ENCODE measurements at places on chromosomes 4 and X.

DNA sequence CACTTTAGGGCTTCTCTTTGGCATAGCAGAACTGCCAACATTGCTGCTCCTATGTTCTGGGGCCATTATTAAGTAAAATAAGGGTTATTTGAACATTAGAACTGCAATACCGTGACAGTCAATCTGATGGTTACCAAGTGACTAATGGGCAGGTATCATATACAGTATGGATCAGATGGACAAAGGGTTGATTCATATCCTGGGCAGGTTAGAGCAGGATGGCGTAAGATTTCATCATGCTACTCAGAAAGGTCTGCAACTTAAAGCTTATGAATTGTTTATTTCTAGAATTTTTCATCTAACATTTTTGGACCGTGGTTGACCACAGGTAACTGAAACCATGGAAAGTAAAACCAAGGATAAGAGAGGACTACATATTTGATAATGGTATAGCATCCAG lies 40.9 kb downstream of the BRCC3 start:
- DNase-seq, result no peak

DNA sequence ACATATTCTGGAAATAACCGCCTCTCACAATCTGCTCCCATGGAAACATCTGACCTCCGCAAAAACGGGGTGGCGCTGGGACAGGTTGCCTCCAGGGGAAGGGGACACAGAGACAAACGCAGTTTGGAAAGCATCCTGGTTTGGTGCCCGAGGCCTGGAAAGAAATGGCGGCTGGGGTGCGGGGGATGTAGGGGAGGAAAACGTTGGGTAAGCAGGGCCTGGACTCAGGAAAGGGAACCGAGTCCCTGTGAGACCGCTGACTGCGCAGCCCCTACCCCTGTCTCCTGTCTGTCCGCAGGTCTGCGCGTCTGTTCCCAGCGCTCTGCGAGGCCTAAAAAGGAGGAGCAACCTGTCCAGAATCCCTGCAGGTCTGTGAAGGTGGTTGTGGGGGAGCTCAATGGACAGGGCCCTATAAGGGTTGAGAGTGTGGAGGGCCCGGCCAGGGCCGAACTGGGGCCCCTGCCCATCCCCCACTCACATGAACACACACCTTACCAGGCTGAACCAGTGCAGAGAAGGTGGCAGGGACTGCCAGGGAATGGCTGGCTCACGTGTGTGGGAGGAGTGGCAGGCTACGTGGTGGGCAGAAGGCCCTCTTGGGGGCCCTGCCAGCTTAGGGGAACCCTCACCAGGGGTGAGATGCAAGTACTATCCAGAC lies 672 bp downstream of the TCEAL3 start:
- DNase-seq, result no peak

GRCh38 chrX:12113321-12113720 lies 25.0 kb upstream of the FRMPD4 start:
- no peak for DNase-seq

- DNase-seq, result no peak
Measured at GRCh38 chr4:177371461-177371860, 61.8 kb downstream of the NEIL3 start.

DNA sequence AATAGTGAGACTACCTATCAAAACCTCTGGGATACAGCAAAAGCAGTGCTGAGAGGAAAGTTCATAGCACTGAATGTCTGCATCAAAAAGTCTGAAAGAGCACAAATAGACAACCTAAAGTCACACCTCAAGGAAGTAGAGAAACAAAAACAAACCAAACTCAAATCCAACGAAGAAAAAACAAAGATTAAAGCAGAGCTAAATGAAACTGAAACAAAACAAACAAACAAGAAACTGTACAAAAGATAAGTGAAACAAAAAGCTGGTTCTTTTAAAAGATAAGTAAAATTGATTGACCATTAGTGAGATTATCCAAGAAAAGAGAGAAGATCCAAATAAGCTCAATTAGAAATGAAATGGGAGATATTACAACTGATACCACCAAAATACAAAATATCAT lies 378.3 kb upstream of the NDST4 start:
- no peak for DNase-seq

- DNase-seq, result no peak
Measured at GRCh38 chr4:8162625-8163024, 4.0 kb upstream of the ABLIM2 start.

GRCh38 chrX:120514236-120514635 lies 45.1 kb upstream of the LAMP2 start:
- no peak for DNase-seq

GRCh38 chr4:73844806-73845205 lies 8.3 kb upstream of the PF4V1 start:
- no peak for DNase-seq

DNA sequence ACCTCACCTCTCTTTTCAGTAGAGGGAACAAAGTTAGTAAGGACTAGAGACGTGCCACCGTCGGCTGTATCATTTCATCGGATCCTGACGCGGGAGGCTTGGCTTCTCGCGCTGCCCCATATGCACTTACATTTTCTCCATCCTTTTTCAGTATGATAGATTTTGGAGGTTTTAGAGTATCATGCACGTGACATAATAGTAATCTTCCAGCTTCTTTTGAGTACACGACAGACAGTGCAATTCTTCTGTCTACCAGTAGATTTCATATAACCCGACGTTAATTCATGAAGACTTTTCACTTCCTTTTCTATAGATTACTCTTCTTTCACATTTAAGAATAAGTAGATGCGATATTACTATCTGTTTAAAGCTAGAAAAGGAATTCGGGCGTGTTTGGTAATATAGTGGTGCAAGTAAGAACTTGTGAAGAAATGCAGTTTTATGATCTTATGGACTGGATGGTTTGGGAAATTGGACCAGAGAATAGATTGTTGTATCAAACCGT lies 1.0 kb downstream of the CDS1 start:
- DNase-seq, result no peak

- DNase-seq, result no peak
Measured at GRCh38 chrX:54891573-54891972, 29.1 kb upstream of the TRO start.

DNA sequence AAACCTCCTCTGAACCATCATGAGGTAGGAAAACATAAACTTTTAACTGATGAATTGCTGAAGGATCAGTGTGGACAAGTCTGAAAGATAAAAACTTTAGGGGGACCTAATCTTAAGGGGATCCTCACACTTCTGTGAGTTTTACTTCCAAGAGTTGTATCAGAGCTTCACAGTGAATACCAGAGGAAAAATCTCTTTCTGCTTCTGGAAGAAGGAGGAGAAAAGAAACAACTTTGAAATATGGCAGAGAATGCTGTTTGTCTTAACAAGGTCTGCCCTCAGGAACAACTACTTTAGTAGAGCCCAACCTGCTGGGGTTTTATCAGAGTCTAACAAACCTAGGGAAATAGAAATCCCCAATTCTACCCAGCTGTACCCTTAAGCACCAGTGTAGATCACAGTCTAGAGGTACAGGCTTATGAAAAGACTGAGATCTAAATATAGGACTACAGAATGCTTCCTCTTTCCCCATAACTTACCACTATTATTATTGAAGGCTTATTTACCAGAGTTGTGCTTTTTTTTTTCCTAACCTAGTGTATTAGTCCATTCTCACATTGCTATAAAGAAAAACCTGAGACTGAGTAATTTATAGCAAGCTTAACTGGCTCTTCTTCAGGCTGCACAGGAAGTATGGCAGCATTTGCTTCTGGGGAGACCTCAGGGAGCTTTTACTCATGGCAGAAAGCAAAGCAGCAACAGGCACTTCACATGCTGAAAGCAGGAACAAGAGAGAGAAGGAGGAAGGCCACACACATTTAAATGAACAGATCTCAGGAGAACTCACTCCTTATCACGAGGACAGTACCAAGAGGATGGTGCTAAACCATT lies 167.9 kb downstream of the CAMK2D start:
- no peak for DNase-seq

- no peak for DNase-seq
Measured at GRCh38 chr4:170758988-170759387, 669.2 kb upstream of the AADAT start.

GRCh38 chrX:42541554-42541953 lies 236.4 kb downstream of the PPP1R2C start:
- DNase-seq, result no peak

DNA sequence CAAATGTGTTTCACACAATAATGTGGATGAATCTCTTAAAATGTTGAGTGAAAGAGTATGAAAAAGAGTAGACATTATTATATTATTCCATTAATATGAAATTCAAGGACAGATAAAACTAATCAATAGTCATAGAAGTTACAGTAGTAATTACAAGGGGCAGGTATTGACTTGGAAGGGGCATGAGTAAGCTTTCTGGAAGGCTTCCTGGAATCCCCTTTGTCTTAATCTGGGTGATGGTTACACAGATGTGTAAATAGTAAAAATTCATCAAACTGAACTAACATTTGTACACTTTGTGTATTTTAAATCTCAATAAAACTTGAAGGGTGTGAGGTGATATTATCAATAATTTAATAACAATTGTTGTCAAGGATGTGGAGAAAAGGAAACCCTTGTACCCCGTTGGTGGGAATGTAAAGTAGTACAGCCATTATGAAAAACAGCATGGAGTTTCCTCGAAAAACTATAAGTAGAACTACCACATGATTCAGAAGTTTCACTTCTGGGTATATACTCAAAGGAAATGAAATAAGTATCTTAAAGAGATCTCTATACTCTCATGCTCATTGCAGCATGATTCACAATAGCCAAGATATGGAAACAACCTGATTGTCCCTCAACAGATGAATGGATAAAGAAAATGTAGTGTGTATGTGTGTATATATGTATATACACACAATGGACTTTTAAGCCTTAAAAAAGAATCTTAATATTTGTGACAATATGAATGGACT lies 96.9 kb upstream of the MID1IP1 start:
- DNase-seq, result no peak

- DNase-seq, result no peak
Measured at GRCh38 chr4:113869743-113870375, 108.3 kb upstream of the CAMK2D start.

DNA sequence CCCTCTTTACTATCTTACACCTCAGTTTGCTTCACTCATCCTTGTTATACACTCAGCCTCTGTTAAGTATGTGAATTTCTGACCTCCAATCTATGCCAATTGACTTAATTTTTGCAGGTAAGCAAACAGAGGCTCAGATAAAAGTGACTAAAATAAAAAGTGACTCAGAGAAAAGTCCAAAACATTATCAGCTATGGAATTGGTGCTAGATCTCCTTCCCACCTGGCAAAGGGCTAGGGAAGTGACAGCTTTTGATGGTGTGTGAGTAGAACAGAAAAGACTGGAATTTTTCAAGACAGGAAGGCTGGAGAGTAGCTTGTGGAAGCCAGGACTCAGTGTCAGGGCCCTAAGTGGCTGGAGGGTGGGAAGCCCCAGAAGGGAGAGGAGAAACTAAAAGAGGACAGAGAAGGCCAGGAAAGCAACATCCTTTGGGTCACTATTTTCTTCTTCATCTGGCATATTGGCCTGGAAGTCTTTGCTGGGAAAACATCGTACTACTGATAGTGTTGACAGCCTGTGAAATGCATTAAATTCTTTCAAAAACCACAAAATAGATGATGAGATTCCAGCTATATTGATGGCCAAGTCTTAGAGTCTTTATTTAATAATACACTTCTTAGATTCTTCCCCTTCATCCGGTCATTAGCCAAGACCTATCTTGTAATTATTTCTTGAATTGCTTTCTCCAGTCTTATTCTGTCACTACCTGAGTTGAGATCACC lies 392.8 kb downstream of the RAPGEF2 start:
- no peak for DNase-seq

DNA sequence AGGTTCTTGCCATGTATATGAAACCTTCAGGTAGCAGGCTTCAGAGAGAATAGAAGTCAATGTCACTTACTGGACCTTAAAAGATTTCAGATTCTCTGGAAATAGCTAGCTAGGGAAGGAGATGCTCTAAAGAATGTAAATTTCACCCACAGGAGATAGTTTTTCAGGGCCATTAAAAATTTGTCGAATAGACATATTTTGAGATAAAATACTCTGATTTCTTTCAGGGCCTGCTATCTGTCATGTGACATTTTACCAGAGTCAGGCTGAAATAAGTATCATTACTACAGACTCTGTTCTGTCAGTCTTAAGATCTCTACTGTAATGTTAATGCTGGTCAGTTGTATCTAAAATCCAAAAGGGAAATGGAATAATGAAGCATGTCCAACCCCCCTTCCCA lies 15.7 kb upstream of the IL15 start:
- no peak for DNase-seq

DNA sequence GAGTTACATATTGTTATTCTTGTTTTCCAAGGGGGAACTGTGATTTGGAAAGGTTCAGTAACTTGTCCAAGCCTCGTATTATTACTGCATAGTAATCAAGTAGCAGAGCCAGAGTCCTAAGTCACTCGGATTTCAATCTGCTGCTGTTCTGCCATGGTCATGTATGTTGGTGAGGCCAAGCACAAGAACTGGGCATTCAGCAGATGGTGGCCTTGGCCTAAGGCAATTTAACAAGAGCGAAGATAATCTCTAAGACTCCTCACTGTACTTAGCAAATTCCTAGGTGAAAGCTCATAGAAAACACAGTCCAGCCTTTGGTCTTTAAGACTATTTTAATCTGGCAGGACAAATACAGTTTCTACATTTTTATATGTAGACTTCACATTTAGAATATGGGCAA lies 64.8 kb downstream of the NDST3 start:
- DNase-seq, result no peak
